ENCODE measurements at places on chromosomes 4 and X. TPM values are rescaled to one million over a fixed set of nuclear protein-coding genes. Genes with fewer than 3 reads are reported as not detected.

The ANOS1 gene
- 1.3 TPM for total RNA-seq

GRCh38 chr4:153676486-153676885 is 7.6 kb upstream of the TLR2 start:
- no peak for ATAC-seq

GRCh38 chr4:76981644-76982043 is 32.1 kb downstream of the SEPTIN11 start:
- no peak for ATAC-seq

The FAM47B gene
- total RNA-seq, result not detected

DNA sequence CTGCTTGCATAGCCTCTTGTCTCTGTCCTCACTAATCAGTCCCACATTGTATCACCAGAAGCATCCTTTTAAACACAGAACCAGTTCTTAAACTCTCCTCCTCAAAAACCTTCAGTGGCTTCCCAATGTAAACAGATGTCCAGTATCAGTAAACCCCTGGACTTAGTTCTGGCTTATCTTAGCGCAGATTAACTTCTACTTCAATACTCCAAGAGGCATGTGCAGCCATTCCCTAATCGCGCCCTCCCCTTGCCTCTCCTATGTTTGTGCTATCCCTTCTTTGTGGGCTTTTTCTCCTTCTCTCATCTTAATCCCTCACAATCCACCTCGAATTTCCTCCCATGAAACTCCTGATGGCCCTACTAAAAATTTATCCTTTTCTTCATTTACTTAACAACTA is 193.8 kb downstream of the FBXO8 start:
- no peak for ATAC-seq

The TEX11 gene
- total RNA-seq, result not detected

- no peak for ATAC-seq
Measured at GRCh38 chrX:9164533-9165426, 130.9 kb upstream of the FAM9B start.

The TRIM75 gene
- total RNA-seq, result not detected

GRCh38 chr4:107897823-107898222 is 33.5 kb upstream of the CYP2U1 start:
- ATAC-seq, result no peak

DNA sequence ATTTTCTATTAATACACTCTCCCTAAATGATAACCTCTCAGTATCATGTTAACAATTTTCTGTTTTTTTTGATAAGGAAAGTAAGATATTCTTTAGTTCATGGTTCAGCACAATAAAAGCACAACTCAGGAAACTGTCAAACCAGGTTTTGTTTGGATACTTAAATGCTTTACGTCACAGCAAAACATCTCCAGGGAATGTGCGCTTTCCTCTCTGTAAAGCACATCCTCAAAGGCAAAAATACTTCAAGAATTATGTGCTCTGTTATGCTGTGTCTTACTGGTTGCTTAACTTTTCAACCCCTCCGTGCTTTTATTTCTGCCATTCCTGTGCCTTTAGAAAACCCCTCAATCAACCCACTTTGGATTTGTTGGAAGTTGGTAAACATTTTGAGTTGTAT is 27.8 kb downstream of the SNX25 start:
- no peak for ATAC-seq

DNA sequence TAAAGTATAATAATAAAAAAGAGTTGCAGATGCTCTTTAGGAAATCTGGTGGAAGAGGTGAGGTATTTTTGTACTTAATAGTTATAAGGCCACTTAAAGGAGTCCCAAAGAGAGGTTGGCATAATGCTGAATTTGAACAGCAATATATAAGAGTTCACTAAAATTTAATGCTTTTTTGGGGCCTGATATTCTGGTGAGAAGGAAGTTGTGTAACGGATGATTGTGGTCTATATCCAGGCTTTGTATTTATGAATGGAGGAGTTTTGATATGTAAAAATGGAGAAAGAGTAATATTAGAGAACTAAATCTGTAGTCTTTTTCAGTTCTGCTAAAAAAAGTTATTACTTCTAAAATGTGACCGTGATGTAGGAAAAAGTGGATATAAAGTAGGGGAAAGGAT is 20.4 kb downstream of the BMP2K start:
- no peak for ATAC-seq

The CXorf49 gene
- not detected for total RNA-seq
